COLO829 (cell line): ENCODE measurements at places on chromosomes 13 and 19.

GRCh38 chr19:34732612-34733211 lies 1.3 kb upstream of the ZNF181 start:
- DNase-seq = no peak

DNA sequence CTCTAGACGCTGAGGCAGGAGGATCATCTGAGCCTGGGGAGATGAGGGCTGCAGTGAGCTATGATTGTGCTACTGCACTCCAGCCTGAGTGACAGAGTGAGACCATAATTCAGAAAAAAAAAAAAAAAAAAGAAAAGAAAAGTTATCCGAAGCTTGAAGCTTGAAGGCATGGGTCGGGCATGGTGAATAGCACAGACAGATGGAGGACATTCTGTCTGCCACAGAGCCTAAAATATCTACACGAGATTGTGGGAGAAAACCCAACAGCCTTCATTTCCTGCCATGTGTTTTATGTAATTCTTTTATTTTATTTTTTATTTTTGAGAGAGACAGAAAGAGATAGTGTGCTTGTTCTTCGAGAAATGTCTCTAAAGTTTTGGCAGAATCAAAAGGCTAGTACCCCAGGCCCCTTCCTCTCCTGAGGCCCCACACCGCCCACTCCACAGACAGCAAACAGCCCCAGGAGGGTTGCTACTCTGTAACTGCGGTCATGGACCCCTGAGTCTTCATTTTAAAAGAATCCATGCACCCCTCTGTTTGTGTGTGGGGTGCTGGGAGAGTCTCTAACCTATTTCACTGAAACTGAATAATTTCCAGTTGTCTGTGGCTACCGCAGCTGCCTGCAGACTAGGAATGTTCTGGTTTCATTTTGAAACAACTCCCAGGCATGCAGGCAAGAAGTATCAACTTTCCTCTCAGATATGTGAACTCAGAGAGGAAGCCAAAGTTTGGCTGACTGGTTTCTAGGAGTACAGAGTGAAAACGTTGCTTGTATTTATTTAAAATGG lies 38.4 kb upstream of the RCBTB2 start:
- DNase-seq = no peak

DNA sequence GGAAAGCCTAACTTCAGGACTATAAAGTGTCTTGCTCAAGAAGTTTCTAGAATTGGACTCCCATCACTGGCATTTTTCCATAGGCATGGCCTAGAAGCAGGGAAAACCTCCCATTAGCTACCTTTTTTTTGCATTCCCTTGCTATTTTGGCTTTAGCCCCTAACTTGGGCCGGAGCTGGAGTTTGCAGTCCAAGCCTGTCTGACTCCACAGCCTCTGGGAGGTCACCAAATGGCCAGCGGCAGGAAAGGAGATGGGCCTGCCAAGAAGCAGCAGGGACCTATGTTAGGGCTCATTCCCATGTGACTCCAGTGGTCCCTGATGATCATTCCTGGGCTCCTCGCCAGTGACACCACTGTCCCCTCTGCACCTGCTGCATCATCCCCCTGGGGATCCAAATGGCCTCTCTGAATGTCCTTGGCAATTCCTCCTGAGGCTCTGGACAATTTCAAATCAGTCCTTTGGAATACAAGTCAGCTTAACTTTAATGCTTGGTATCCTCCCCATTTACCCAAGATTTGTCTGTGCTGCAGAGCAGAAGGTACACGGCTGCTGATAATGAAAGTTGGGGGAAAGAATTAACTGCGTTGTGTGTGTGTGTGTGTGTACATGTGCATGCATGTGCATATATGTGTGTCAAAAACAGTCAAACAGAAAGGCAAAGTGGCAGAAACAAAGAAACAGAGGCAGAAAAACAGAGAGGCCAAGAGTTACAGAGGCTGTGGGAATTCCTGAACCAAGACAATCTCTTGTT lies 69.8 kb upstream of the SERP2 start:
- DNase-seq = no peak

- no peak for DNase-seq
Measured at GRCh38 chr13:80121038-80121437, 219.9 kb downstream of the SPRY2 start.

GRCh38 chr19:43759515-43759914 lies 4.8 kb upstream of the SMG9 start:
- DNase-seq = peak; percentile 74

GRCh38 chr19:16207490-16208025 lies 9.8 kb downstream of the AP1M1 start:
- no peak for DNase-seq

- DNase-seq = no peak
Measured at GRCh38 chr13:48629277-48629676, 24.5 kb upstream of the CYSLTR2 start.

- DNase-seq = no peak
Measured at GRCh38 chr13:98401934-98402333, 175.0 kb downstream of the STK24 start.

DNA sequence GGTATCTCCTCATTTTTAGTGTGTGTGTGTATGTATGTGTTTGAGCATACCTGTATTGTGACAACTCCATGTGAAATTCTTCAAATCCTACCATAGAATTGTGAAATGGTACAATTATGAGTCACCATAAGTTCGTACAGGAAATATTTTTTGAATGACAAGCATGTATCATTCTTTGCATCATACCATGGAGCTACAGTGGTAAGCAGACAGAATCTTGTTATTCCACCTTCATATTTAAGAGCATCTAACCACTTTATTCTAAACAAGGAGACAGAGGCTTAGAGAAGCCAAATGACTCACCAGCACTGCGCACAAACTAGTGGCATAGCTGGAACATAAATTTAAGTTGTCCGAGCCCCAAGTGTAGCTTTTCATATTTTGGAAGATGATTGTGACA lies 4.5 kb upstream of the EPSTI1 start:
- DNase-seq = peak; percentile 34

GRCh38 chr19:34926685-34927375 lies at the start of gene ZNF30:
ZNF30 (plus strand) TSS chr19:34926903; CDS start chr19:34929948, 3,045 bp downstream.
- peak; percentile 92 for DNase-seq

DNA sequence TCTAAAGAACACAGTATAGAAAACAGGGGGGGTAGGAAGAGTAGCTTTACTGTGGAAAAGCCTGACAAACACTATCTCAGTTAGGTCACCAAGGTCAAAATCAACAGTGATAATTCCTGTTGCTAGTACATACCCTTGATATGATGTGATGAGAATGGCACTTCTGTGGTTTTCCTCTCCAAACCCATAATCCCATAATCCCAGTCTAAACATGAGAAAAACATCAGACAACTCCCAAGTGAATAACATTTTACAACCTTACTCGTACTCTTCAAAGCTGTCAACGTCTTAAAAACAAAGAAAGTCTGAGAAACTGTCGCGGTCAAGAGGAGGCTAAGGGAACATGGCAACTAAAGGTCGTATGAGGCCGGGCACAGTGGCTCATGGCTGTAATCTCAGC lies 137.6 kb downstream of the FOXO1 start:
- no peak for DNase-seq

DNA sequence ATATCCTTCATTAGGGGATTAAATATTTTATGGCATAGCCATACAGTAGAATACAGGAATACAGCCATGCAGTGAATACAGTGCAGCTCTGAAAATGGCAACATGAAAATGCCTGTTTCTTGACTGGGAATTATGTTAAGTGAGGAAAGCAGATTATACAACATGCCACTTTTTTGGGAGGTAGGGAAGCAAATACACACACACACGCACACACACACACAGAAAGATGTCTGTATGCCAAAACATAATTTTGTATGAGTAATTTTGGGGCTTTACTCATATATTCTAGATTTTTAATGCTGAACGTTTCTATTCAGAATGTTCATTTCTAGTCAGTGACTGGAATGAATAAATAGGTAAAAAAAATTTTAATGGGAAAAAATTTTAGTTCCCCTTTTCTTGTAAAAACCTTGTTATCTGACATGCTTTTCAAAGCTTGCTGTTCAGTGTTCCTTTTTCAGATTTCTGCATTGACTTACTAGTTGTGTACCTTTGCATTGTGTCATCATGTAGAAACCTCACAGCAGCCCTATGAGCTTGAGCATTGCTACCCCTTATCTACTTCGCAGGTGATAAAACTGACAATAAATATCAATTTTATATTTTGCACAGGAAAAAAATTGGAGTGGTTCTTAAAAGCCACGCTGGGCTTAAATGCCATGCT lies 7.8 kb downstream of the GPR183 start:
- DNase-seq = no peak

- DNase-seq = no peak
Measured at GRCh38 chr13:30204564-30204963, 102.8 kb downstream of the KATNAL1 start.

- peak; percentile 94 for DNase-seq
Measured at GRCh38 chr13:73556902-73557301, 498.1 kb downstream of the KLF5 start.

- no peak for DNase-seq
Measured at GRCh38 chr13:20383058-20383457, 142.6 kb downstream of the CRYL1 start.

- no peak for DNase-seq
Measured at GRCh38 chr19:4327252-4327876, 11.3 kb downstream of the STAP2 start.

- no peak for DNase-seq
Measured at GRCh38 chr13:34591900-34592529, 350.1 kb upstream of the NBEA start.

GRCh38 chr13:93558637-93559036 lies 332.0 kb downstream of the GPC6 start:
- no peak for DNase-seq

GRCh38 chr13:45921162-45921736 lies 69.7 kb upstream of the SIAH3 start:
- DNase-seq = no peak

GRCh38 chr19:54493967-54494585 lies 8.6 kb upstream of the LAIR2 start:
- no peak for DNase-seq

DNA sequence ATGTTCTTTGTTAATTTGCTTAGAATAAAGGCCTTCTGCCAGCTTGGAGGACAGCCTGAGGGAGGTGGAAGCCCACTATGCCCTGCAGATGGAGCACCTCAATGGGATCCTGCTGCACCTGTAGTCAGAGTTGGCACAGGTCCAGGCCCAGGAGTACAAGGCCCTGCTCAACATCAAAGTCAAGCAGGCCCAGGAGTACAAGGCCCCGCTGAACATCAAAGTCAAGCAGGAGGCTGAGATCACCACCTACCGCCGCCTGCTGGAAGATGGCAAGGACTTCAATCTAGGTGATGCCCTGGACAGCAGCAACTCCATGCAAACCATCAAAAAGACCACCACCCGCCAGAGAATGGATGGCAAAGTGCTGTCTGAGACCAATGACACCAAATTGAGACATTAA lies 41.7 kb downstream of the ZNF85 start:
- no peak for DNase-seq

- no peak for DNase-seq
Measured at GRCh38 chr13:95643936-95644598, 439 bp downstream of the DZIP1 start.

DNA sequence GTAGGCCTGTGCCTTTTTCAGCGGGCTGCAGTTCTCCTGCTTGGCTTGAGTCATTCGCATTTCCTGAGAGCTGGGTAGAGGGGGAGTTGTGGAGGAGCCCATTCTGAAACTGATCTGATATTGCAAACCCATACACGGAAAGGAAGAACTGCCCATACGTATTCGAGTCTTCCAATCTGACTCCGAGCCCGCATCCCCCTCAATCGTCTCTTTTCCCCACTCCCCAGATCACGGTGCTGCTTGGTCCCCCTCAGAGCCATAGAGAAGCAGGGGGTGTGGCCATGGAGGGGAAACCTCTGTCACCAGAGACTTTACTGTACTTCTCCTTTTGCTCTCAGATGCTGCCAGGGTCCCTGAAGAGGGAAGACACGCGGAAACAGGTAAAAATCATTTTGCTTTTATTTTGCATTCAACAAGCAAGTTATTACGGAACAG lies at the start of gene CD22:
TSS of gene CD22 (plus strand) at position 337 of the 435 bp plus-strand sequence. CDS start 2,854 bp downstream, outside the sequence.
- DNase-seq = no peak

DNA sequence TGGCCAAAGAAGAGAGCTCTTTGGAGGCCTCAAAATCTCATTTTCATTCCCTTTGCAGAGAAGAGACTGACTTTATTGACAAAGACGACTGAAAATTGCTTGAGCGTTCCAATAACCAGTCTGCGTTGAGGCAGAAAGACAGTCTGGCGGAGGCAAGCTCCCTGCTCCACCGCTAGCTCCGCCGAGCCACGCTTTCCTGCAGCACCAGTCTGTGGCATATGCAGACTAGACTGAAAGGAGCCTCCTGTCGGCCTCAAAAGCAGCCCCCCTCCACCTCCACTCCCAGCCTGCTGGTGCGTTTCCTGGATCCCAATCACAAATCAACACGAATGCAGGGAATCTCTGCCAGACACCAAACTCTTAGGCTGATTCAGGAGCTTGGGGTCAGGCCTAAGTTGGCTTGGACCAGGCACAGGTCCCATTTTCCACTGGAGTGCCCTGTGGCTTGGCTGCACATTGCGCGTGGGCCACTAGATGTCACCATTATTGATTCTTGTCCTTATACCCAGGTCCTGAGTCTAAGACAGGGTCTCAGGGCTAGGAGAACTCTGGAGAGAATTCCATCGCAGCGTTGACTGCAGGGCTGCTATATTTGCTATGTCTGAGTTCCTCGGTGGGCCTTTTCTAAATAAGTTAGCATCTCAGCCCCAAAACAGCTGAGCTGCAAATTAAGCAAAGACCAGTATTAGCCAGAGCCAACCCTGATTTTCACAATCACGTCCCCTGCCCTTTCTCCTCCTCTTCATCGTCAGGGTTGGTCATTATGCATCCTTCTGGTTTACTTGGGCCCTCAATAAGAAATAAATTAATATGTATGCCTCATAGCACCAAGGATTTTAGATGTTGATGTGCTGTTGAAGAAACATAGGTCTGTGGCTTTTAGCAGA lies 5.2 kb upstream of the ZNF507 start:
- peak; percentile 44 for DNase-seq

- no peak for DNase-seq
Measured at GRCh38 chr19:2399582-2399981, 27.8 kb downstream of the TIMM13 start.
